ENCODE measurements at places on chromosomes 2 and 18.

DNA sequence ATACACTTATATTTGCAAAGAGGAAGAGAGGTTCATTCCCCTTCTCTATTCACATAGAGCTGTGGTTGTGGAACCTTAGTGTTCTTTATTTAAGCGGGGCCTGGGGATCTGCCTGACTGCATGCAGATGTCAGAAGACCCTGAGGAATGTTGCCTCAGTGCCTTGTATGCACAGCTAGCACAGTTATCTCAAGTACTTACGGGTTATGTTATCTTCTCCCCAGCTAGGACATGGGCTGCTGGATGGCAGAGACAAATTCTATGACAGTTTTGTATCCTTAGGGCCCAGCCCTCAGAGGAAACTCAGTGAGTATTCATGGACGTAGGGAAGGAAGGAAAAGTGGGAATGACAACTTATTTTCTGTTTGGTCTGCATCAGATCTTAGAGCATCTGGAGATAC is 37.7 kb upstream of the RTN4 start:
- no peak for DNase-seq

DNA sequence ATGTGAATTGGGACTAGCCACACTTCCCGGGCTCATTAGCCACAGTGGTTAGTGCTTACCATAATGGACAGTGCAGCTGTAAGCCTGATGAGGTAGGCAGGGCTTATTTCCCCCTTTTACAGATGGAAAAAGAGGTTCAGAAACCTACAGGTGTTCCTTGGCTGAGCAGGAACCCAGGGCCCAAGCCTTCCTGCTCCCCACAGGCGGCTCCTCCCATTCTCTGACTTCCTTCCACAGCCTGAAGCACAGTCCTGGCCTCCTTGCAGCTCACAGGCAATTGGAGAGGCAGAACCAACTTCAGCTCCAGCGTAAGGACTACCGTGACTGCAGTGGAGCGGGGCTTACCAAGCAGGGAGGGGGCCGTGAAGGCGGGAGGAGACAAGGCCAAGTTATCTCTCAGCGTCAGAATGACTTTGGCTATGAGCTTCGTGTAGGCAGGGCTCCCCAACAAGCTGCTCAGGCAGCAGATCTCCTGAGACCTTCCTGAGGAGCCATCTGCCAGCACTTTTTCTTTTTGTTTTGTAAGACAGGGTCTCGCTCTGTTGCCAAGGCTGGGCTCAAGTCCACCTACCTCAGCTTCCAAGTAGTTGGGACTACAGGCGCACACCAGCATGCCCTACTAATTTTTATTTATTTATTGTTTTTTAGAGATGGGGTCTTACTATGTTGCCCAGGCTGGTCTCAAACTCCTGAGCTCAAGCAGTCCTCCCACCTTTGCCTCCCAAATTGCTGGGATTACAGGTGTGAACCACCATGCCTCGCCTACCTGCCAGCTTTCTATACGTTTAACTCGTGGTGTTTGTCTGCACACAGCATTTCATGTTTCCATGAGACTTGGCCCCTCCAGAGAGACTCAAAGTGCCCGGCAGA is 34.2 kb upstream of the NT5DC4 start:
- no peak for DNase-seq

DNA sequence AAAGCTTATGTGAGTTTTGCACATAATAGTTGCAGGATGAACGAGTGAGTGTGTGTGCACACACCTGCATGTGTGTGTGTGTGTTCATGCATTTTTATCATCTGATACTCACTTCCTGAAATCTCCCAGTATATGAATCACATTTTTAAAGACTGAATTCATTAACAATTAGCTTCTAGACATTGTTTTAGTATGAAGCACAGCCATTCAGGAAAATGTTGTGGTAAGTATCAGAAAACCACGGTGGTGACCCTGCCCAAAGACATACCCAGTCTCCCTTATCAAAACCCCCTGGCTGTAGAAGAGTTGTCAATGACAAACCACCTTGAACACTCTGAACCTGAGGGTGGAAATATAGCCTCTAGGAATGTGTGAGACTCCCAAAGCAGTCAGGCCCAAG is 220.8 kb downstream of the ALK start:
- no peak for DNase-seq

DNA sequence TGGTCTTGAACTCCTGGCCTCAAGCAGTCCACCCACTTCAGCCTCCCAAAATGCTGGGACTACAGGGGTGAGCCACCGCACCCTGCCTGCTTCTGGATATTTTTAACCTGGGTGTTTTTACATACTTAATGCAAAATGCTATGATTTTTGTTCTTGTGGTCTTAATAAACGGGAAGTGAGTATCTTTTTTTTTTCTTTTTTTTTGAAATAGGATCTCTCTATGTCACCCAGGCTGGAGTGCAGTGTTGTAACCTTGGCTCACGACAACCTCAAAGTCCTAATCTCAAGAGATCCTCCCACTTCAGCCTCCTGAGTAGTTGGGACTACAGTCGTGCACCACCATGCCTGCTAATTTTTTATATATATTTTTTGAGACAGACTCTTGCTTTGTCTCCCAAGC is 19.2 kb upstream of the ASXL2 start:
- DNase-seq, result no peak

- no peak for DNase-seq
Measured at GRCh38 chr2:233044974-233045605, 12.6 kb downstream of the NEU2 start.

- DNase-seq, result no peak
Measured at GRCh38 chr18:52716973-52717372, 377.0 kb downstream of the DCC start.

DNA sequence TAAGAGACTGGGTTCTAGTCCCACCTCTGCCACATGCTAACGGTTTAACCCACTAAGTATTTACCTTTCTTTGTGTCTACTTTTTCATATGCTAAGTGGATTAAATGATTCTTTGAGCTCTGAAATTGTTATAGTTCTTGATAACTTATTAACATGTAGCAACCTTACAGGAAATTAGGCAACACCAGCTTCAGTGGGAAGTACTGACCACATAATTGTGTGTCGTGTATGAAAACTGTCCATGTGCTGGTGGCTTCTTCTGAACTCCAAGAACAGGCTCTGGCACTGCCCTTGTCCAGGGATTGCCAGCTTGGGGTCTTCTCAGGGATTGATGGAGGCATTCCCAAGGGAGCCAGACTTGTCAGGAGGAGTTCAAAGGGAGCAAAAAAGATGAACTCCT is 427.7 kb downstream of the TGIF1 start:
- no peak for DNase-seq

DNA sequence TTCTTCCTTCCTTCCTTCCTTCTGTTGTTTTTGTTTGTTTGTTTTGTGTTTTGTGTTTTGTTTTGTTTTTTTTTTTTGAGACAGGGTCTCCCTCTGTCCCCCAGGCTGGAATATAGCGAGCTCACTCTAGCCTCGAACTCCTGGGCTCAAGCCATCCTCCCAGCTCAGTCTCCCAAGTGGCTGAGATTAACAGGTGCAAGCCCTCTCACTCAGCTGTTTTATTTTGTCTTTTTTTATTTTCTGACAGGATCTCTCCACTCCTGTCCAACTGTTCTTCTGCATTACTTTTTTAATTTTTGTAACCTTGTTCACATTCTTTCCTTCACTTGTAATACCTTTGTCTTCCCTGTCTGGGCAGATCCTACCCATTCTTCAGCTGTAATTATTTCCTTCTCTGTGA is 23.6 kb downstream of the MAP3K20 start:
- DNase-seq, result no peak

- no peak for DNase-seq
Measured at GRCh38 chr2:104758199-104758620, 95.7 kb upstream of the POU3F3 start.

DNA sequence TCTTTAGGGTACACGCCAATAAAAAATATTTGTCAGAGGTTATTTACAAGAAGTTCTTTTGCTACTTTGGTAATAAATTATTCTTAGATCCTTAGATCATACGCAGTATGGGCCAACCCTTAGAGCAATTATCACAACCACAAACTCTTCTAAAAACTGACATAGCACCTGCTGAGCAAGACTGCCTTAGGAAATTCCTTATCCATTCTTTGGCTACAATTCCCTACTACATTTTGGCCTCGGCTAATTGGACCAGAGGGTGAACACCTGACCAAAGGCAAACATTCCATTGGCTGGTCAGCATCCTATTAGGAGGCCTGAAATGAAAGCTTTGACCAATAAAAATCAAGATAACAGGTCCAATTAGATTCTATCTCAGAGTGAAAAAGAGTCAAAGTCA is 147.6 kb upstream of the CCDC68 start:
- DNase-seq, result no peak

DNA sequence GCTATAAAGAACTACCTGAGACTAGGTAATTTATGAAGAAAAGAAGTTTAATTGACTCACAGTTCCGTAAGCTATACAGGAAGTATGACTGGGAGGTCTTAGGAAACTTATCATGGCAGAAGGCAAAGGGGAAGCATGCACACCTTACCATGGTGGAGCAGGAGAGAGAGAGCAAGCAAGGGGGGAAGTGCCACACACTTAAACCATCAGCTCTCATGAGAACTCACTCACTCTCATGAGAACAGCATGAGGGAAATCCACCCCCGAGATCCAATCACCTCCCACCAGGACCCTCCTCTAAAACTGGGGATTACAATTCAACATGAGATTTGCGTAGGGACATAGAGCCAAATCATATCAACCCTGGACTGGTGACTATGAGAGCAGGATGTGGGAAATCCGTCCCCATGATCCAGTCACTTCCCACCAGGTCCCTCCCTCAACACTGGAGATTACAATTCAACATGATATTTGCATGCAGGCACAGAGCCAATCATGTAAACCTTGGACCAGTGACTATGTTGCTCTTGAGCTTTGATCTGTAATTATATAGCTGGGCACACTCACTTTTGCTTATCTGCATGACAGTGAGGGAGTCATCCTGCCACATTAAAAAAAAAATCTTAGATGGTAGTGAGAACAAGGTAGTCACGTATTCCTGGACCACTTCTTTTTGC is 12.9 kb downstream of the ADAM23 start:
- DNase-seq, result no peak

DNA sequence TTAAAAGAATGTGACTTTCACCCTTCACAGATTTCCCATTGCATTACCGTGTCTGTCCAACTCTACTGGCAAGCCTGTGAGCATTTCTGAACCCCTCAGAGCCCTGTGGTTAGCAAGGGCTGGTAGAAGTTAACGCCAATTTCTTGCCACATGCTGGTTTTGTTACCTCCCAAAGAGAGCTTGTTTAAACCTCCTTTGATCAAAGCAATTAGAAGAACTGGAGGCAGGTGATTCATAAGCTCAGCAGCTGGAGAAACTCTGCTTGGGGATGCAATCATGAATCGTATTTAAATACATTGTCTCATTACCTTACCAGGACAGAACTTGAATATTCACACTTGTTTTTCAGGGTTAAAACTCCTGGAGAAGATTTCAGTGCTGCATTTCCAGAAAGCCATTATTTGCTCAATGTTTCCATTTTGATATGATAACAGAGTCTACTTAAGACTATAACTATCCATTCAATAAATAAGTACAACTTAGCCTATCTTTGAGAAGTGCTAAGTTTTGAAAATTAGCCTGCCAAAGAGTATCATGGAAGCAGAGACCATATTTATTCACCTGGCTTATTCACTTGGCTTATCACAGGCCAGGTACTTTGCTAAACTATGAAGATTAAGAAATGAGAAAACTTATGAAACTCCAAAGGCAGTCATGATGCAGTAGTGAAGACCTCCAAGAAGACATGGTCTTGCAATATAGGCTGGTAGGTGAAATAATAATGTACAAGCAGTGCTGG is 292.8 kb downstream of the INSIG2 start:
- no peak for DNase-seq

DNA sequence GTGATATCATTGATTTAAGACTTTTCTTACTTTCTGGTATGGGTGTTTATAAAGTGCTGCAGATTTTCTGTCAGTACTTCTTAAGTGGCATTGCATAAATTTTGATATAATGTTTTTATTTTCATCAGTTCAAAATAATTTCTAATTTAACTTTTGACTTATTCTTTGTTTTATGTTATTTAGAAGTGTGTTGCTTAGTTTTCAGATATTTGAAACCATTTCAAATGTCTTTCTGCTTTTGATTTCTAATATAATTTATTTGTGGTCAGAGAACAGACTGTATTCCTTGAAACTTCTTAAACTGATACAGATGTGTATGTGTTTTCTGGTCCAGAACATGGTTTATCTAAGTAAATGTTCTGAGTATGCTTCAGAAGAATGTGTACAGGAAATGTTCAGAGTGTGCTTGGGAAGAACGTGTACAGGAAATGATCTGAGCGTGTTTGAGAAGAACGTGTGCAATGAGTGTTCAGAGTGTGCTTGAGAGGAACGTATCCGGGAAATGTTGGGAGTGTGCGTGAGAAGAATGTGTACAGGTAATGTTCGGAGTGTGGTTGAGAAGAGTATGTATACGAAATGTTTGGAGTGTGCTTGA is 265.7 kb upstream of the HS6ST1 start:
- no peak for DNase-seq

DNA sequence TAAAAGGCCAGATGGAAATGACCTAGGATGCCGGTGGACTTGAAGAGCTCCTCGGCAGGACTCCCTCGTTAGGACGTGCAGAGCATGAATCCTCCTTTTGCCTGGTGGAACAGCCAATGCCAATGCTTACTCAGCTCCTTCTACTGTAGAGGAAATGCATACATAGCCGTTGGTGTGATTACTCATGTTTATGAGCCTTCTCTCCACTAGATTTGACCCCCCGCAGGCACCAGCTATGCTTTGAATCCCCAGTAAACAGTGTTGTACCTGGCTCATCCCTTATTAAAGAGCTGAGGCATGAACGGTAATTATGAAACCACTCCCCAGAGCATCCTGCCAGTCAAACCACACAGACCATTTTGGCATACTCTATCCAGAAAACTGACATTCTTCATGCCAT is 172.8 kb downstream of the ANTXR1 start:
- no peak for DNase-seq

GRCh38 chr2:102224824-102225739 is 38.3 kb downstream of the IL1RL2 start:
- no peak for DNase-seq

DNA sequence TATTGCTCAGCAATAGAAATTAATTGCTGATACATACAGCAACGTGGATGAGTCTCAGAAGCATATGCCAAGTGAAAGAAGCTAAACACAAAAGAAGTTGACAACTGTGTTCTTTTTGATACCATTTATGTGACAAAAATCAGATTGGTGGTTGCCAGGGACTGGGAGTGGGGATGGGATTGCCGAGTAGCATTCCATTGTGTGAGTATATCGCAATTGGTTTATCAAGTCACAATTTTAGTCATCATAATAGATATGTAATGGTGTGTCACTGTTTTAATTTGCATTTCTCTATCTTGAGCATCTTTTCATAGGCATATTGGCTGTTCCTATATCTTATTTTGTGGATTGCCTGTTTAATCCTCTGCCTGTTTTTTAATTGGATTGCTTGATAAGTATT is 20.9 kb downstream of the STRADB start:
- DNase-seq, result no peak

- no peak for DNase-seq
Measured at GRCh38 chr2:207483477-207483876, 46.3 kb upstream of the CREB1 start.

- no peak for DNase-seq
Measured at GRCh38 chr2:68366083-68366560, 1.0 kb downstream of the PLEK start.

GRCh38 chr2:97359861-97360584 is 229.7 kb downstream of the ANKRD36B start:
- DNase-seq, result no peak

- DNase-seq, result no peak
Measured at GRCh38 chr18:62683935-62684334, 31.4 kb upstream of the PHLPP1 start.

Measured in HCT116 (cell line).